Chondrocyte (in vitro differentiated cells): ENCODE measurements at places on chromosomes 16 and 17.

DNA sequence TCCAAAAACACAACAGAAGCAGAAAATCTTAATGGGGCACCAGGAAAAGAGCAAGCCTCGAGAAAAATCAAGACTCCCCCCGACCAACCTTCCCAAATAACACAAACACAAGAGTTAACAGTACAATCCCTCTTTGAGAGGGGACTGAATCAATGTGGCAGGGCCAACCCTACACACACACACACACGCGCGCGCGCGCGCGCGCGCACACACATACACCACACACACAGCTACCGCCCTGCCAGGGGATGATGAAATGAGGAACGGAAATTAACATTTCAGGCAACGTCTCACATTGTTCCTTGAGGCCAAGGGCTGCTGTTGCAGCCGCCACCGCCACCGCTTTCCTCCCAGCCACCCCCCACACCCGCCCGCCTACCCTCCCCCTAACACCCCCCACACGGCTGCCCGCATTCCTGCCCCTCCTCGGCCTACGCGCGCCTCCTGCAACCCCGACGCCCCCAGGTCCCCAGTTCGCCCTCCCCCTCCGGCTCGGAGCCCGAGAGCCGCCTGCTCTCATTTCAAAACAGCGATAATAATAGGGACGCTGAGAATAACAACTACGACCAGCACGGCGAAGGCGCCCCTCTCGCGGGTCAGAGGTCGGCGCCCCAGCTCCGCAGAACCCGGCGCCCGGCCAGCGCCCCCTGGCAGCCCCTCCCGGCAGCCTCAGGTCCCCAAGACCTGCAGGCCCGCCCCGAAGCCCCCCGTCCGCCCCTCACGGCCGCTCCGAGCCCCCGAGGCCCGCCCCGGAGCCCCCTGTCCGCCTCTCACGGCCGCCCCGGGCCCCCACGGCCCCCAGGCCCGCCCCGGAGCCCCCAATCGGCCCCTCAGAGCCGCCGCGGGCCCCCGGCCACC lies 1.1 kb downstream of the ANKRD11 start:
- DNase-seq = no peak

GRCh38 chr17:35555691-35556090 lies 4.9 kb downstream of the SLFN14 start:
- DNase-seq = no peak

DNA sequence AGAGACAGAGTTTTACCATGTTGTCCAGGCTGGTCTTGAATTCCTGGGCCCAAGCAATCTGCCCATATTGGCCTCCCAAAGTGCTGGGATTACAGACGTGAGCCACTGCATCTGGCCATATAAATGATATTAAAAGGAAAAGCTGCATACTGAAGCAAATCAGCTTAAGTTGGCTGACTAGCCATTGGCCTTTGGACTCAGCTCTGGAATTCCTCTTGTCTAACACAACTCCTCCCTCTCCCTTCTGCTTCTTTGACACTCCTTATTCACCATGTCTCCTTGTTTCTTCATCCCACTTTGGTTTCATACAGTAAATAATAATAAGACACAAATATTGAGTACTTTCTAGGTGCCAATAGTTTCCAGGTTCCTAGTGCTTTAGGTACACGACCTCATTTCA lies 7.5 kb downstream of the KRT12 start:
- DNase-seq = no peak

DNA sequence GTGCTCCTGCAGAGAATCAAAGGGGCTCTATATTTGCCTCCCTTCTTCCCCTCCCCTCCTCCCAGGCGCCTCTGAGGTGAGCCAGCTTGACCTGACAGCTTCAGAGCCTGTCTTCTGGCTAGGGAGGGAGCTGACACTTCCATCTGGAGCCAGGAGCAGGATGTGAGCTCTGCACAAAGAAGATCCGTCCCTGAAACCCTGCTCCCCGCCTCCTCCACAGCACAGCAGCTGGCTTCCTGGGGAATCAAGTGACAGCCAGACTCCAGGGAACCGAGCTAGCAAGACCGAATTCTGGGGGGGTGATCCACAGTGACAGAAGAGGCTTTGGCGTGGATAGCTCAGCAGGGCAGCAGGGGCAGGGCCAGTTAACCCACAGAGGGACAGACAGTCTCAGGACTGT lies 37.2 kb downstream of the CCDC182 start:
- DNase-seq = no peak

GRCh38 chr16:72612256-72612655 lies 435.7 kb downstream of the ZFHX3 start:
- DNase-seq = no peak
